CD8-positive, alpha-beta T cell (primary cell): ENCODE measurements at places on chromosomes 3 and 15. TPM values are rescaled to one million over a fixed set of nuclear protein-coding genes. Genes with fewer than 3 reads are reported as not detected.

The TMEM212 gene
- not detected for total RNA-seq

The PIGZ gene
- not detected for total RNA-seq

The ATP2B2 gene
- not detected for total RNA-seq

The ADCY5 gene
- not detected for total RNA-seq

The CCDC39 gene
- not detected for total RNA-seq

The RTP1 gene
- not detected for total RNA-seq

The ST3GAL6 gene
- not detected for total RNA-seq

The GASK1A gene
- 0.19 TPM for total RNA-seq

The CCR1 gene
- total RNA-seq: 0.86 TPM

The FBXL22 gene
- total RNA-seq: 1.7 TPM

The IL5RA gene
- total RNA-seq: not detected

The CLDN16 gene
- not detected for total RNA-seq

The IRAK2 gene
- total RNA-seq: 1.6 TPM

The SKOR1 gene
- total RNA-seq: 2.3 TPM

The SLC12A8 gene
- not detected for total RNA-seq

The MTHFS gene
- total RNA-seq: 7.8 TPM

The SAMMSON gene
- not detected for total RNA-seq

The POU1F1 gene
- not detected for total RNA-seq

The ACSBG1 gene
- 0.14 TPM for total RNA-seq

The TMEM207 gene
- total RNA-seq: not detected

The ALDH1A3 gene
- total RNA-seq: not detected

The CSPG4 gene
- total RNA-seq: not detected

The SLC9C1 gene
- total RNA-seq: not detected

The PLXNB1 gene
- total RNA-seq: 1.4 TPM

The RBM6 gene
- 95.0 TPM for total RNA-seq

The BNC1 gene
- total RNA-seq: not detected

The DNASE1L3 gene
- total RNA-seq: not detected

The SEMA5B gene
- not detected for total RNA-seq

The SIN3A gene
- 133 TPM for total RNA-seq
